Activated T-cell treated with anti-CD3 and anti-CD28 coated beads for 48 hours (primary cell): ENCODE measurements at places on chromosomes 2 and 18.

- DNase-seq = no peak
Measured at GRCh38 chr2:150212722-150213171, 274.7 kb downstream of the RND3 start.

DNA sequence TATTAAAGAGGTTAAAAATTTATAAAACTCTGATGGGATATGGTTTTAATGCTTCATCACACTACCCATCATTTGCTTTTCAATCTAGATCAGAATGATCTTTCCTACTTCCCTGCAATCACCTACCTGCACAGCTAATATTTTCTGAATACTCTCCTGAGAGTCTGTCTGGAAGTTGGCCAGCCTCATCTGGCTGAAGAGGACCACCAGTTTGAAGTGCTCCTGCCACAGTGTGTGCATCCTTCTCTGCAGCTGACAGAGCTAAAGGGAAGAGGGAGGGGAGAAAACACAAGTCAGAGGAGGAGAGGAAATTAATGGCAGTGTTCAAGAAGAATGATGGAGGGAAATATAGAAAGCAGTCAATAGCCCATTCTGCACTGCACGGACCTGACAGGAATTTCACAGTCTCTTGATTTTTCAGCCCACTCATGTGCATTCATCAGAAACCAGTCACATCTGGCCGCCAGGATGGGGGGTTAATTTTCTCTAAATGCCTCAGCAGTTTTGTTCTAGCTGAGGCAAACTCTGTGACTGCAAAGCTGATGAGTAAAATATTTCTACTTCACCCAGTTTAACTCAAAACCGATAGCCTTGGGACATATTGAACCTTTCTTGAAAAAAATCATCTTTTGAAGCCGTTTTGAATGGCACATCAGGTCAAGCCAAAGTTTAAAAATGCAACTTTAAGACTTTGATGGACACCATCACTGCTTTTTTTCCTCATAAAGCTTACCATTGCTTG, 201.8 kb upstream of the KLHL14 start:
- no peak for DNase-seq

DNA sequence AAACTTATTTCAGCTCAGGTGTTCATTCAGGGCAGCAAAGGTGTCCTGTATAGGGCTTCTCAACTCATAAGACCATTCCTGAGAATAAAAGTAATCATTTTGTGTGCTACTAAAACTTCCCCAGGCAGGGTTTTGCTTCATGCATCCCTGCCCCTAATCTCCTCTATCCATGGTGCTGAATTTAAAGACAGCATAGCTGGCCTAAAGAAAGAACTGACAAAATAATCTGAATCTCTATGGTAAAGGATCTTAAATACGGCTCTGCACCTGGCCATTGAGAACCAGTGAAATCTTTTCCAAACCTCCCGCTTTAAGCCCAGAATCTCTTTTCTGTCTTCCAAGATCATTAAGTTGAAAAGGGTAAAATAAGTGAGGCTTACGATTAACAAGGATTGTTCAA, 292.1 kb upstream of the KLHL29 start:
- no peak for DNase-seq

DNA sequence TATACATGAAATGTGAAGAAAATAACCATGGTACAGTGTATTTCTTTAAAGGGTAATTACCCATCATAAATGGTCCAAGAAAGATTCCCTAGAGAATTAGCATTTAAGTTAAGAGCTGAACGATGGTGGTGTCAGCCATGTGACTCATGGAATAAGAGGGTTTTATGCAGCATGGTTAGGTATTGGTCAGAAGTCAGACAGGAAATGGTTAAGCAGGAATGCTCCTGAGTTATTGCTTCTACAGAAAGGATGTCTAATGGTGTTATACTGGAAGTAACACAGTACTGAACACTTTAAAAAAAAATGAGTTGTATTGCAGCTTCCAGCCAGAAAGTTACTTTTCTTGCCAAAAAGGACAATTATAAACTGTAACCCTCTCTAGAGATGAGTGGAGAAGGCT, 72.7 kb upstream of the UBE2E3 start:
- no peak for DNase-seq

DNA sequence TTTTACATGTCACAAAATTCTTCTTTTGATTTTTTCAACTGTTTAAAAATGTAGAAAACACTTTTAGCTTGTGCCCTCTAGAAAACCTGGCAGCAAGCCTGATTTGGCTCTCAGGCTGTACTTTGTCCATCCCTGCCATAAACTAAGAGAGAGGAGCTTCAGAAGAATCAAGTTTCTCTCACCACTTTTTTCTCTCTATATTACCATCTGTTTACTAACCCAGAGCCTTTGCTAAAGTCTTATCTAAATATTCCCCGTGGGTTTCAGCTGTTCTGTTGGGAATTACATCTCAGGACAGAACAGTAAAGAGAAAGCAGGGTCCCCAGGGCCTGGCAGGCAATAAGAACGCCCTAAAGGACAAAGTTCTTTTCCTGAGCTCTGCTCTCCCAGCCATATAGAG, 409.1 kb upstream of the CRIM1 start:
- no peak for DNase-seq

DNA sequence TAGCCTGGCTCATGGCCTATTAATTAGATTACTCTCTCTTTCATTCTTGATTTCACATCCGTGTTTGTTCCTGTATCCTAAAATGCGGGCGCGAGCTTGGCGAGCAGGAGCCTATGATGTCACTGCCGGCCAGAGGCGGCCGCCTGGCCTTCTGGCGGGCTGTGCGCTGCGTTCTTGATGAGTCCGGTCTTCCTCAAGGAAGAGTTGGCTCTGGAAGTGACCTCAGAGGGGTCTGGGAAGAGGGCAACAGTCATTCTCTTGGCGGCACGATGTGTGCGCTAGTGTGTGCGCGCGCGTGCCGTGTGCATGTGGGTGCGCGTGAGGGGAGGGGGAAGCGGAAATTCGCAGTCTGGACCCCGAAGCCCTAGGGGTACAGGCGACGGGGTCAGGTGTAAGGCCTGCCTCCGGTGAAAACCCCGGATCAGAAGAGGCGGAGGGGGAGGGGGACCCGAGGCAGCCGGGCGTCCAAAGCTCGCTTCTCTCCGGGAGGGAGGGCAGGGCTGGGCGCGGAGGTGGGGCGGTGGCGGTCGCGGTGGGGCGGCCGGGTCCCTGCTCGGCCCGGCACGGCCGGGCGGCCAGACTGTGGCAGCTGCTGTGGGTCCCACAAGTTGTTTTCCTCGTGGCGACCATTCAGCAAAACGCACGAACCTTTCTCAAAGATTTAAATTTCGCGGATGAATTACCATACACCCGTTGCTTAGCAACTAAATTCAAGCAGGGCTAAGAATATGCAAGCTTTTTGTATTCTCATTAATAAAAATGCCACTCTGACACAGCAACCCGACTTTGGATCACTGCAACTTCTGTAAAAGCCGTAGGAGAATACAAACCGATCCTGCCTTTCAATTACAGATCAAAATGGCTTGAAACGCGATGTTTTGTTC, 8.4 kb downstream of the POU3F3 start:
- DNase-seq = no peak
